ENCODE measurements at places on chromosomes 4 and X. TPM values are rescaled to one million over a fixed set of nuclear protein-coding genes. Genes with fewer than 3 reads are reported as not detected.

The RPS6KA6 gene
- total RNA-seq, result 3.3 TPM

The CT45A1 gene
- not detected for total RNA-seq

The MAGEE2 gene
- total RNA-seq, result not detected

The TASL gene
- total RNA-seq, result not detected

The TAF1 gene
- 45.2 TPM for total RNA-seq

The SASH3 gene
- total RNA-seq, result not detected

The LDOC1 gene
- 11.9 TPM for total RNA-seq

The LPAR4 gene
- 0.50 TPM for total RNA-seq

The FAM200B gene
- 20.5 TPM for total RNA-seq

The RNF212 gene
- 0.66 TPM for total RNA-seq

The NSG1 gene
- total RNA-seq, result under 0.01 TPM

The TBX22 gene
- not detected for total RNA-seq

The ASMT gene
- not detected for total RNA-seq

The PTCHD1 gene
- total RNA-seq, result not detected

The FGFBP2 gene
- total RNA-seq, result not detected

The TLL1 gene
- 0.33 TPM for total RNA-seq

The ENPEP gene
- 0.51 TPM for total RNA-seq

The ODAPH gene
- total RNA-seq, result not detected

The RS1 gene
- total RNA-seq, result not detected

Measured in fibroblast of lung (primary cell).